ENCODE measurements at places on chromosomes 12 and 14. TPM values are rescaled to one million over a fixed set of nuclear protein-coding genes. Genes with fewer than 3 reads are reported as not detected.

Gene CLEC2B
- total RNA-seq = 78.8 TPM

Gene LMNTD1
- total RNA-seq = 0.19 TPM

Gene TRPV4
- 1.4 TPM for total RNA-seq

Gene SERPINA1
- total RNA-seq = 0.23 TPM

Gene DIO2
- total RNA-seq = 0.51 TPM

Gene RPL10L
- not detected for total RNA-seq

Gene PTPRB
- 169 TPM for total RNA-seq

Gene GLS2
- 0.51 TPM for total RNA-seq

Gene LTBR
- 74.0 TPM for total RNA-seq

Gene OS9
- 481 TPM for total RNA-seq

Gene LRFN5
- not detected for total RNA-seq

Gene CFAP73
- not detected for total RNA-seq

Gene CLEC1A
- 26.2 TPM for total RNA-seq

Data from dermis blood vessel endothelial cell (primary cell).